ENCODE measurements at places on chromosomes 12 and 14.

- DNase-seq, result peak; percentile 33
Measured at GRCh38 chr14:99947695-99948094, 117.5 kb upstream of the EVL start.

DNA sequence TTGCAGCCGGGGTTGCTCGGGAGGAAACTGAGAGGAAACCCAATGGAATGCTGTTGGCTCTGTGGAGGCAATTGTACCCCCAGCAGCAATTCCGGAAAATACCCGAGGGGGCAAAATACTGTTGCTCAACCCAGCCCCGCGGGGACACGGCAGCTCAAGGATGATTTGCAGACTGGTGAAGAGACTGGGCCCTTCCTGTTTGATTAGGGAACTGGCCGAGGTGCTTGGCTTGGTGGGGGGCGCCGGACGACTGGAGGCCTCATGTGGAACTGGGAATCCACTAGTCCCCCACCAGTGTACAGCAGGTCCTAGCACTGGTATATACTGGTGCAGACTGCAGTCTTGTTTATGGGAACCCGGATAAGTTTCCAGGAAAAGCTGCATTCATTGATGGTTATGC is 10.3 kb upstream of the RNASE12 start:
- DNase-seq, result no peak

DNA sequence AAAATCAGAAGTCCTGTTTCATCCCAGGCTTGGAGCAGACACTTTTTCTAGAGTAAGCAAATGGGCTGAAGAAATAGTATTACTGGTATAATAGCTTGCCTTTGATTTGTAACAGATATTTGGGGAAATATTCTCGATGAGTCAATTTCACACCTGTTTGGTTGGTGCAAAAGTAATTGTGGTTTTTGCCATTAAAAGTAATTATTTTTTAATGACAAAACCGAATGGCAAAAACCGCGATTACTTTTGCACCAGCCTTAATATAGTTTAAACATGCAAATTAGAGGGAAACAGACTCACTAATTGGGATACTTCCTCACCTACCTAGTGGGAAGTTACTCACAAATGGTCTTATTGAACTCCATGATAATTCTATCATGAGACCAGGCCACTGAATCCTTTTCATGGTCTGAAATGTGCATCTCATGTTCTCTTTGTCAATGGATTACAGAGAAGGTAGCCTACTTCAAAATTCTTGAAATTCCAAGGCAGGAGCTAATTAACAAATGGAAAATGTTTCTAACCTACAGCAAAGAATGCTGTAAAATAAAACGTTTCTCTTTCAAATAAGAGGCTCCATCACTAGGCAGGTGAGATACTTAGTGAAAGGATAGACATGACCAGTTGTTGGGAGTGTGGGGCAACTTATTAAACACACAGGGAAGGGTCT is 391.3 kb downstream of the EMP1 start:
- no peak for DNase-seq

GRCh38 chr12:53670971-53671370 is 4.9 kb downstream of the ATP5MC2 start:
- DNase-seq, result no peak

- no peak for DNase-seq
Measured at GRCh38 chr12:107368586-107368985, 275.2 kb upstream of the CRY1 start.

- peak; percentile 54 for DNase-seq
Measured at GRCh38 chr14:99579120-99579836, 24.7 kb downstream of the CCDC85C start.

GRCh38 chr12:4003576-4003975 is 130.4 kb upstream of the PARP11 start:
- DNase-seq, result no peak

- no peak for DNase-seq
Measured at GRCh38 chr14:64828071-64828470, 51.6 kb downstream of the SPTB start.

DNA sequence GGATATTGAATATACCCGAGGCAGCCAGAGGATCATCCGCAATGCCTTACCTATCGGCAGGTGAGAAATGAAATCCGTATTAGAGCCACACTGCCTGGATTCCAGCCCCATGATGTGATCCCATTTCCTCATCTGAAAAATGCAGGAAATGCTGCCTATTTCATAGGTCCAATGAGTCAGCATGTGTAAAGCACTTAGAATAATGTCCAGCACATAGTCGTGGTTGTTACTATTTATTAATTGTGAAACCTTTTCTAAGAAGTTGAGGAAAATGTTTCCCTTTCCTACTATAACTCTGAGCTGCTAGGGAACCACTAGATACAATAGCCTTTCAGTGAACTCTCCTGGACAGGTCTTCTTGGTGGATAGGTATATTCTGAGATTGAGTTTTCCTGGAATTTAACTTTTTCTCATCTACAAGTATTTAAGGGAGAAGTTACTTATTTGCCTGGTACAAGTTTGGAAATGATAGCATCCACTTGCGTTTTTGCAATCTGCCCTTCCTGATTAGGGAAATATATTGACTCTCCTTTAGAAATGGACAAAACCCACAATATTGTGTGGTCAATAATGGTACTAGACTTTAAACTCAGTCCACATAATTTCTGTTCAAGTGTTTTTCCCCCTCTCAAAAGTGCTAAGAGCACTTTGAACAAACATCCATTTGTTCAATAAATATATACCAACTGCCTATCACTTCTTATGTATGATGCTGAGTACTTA is 12.2 kb downstream of the POLR3B start:
- DNase-seq, result no peak

GRCh38 chr12:86713121-86713520 is 456.9 kb upstream of the MGAT4C start:
- no peak for DNase-seq

- no peak for DNase-seq
Measured at GRCh38 chr14:104882325-104882973, 17.4 kb downstream of the CEP170B start.

- peak; percentile 96 for DNase-seq
Measured at GRCh38 chr12:91432089-91432488, 249.5 kb upstream of the DCN start.

DNA sequence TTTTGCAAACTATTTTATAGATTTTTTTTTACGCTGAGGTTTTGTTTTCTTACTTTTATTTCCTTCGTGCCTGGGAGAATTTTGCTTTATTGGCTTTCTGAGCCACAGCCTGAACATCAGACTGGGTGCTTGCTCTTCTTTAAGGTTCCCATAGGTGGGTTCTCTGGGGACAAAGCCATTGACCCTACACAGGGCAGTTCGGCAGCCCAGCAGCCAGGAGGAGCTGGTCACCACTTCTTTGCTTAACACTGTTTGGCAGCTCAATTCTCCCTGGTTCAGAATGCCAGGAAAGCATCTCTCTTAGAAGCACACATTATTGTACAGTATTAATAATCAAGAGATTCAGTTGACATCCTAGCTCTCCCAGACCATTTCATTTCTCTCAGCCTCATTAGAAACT is 140.8 kb upstream of the NEDD1 start:
- no peak for DNase-seq

GRCh38 chr14:60356386-60356785 is 107.4 kb downstream of the PPM1A start:
- no peak for DNase-seq

GRCh38 chr14:59509101-59509500 is 24.8 kb downstream of the JKAMP start:
- DNase-seq, result no peak

- no peak for DNase-seq
Measured at GRCh38 chr12:102873077-102873476, 44.0 kb downstream of the PAH start.

- no peak for DNase-seq
Measured at GRCh38 chr14:61505815-61506809, 184.7 kb downstream of the PRKCH start.

DNA sequence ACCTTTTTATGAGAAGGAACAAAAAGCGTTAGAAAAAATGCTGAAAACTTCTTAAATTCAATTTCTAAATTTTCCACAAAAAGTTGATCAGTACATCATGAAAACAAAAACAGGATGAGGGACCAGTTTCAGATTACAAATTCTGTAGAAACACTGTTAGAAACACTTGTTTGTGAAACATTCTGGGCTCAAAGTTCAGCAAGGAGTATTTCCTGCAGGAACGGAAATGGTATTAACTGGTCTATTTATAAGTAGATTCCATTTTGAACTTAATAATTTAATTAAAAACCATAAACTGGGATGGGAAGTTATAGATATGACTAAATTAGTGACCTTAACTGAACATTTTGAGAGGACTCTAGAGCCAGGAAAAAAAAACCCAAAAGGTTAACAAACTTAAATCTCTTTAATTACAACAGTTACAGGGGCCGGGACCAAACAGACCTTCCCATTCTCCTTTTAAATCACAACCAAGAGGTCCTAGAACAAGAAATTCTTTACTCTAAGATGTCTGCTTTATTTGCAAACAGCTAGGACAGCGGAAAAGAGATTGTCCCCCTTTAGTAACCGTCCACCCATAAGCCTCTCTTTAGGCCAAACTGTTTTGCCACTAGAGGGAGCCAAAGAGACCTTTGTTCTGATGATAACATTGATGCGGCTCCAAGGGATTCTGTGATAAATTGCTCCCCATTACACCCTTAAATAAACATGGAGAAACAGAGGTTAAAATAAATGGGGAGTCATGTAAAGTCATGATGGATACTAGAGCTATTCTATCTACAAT is 69.0 kb upstream of the RERGL start:
- peak; percentile 18 for DNase-seq

- no peak for DNase-seq
Measured at GRCh38 chr12:111308473-111308872, 60.4 kb downstream of the PHETA1 start.

- peak; percentile 86 for DNase-seq
Measured at GRCh38 chr12:87848248-87848868, 180.8 kb downstream of the C12orf50 start.

DNA sequence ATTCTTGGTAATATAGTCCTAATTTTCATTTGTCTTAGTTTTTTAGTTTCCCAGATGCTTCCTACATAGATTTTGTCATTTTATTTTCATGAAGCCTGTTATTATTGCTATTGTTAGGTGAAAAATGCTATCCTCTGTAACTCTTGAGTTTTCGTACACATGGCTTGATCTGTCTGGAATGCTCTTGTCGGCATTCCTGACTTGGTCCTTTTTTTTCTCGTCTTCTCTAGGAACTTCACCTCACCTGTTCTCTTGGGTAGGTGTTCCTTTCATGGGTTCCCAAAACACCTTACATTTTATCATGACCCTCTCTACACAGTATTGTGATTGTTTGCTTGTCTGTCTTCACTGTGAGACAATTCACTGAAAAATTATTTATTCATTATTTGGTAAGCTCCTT is 267.4 kb downstream of the TMTC2 start:
- DNase-seq, result no peak

DNA sequence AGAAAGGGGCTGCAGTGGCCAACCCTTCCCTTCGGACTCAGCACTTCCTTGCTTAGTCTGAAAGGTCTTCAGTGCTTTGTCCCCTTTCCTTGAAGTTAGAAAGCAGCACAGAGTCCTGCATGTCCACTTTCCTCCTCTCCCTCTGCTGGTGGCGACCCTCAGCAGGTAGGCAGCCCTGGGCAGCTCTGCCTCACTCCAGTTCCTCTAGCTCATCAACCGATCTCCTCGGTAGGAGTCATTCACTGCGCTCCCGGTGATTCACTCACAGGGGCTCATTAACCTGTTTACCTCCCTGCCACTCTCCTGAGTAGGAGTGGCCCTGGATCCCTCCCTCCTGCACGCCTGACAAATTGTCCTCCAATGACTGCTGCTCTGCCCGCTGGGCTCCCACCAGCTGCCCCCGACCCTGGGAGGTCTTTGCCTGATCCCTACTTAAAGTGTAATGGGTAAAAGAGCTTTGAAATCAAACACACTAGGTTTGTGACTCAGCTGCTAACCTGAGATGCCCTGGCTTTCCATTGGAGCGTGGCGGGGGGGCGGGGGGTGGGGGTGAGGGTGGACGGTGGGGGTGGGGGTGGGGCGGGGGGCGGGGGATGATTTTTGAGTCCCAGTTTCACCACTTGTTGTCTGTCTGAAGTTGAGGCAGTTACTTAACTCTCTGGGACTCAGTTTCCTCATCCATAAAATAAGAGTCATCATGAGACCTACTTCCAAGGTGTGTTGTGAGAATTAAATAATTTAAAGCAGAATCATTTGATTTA is 4.2 kb downstream of the SCNN1A start:
- DNase-seq, result no peak

GRCh38 chr14:74325446-74325845 is 22.7 kb upstream of the ABCD4 start:
- no peak for DNase-seq

DNA sequence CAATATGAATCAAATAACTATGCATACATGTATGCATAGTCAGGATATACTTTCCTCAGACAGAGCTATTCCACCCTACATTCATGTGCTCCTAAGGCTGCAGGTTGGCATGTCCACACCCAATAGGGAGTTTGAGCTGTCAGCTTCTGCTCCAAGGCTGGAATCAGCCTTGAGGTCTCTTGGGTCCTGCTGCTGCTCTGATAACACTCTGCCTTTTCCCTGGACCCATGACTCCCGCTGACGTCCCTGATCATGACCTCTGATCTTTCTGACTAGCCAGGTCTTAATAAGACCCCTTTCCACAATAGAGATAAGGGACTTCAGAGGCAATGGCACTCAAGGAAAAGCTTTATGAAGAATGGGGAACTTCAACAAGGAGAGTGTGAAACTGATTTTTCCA is 5.7 kb downstream of the PITPNM2 start:
- no peak for DNase-seq

DNA sequence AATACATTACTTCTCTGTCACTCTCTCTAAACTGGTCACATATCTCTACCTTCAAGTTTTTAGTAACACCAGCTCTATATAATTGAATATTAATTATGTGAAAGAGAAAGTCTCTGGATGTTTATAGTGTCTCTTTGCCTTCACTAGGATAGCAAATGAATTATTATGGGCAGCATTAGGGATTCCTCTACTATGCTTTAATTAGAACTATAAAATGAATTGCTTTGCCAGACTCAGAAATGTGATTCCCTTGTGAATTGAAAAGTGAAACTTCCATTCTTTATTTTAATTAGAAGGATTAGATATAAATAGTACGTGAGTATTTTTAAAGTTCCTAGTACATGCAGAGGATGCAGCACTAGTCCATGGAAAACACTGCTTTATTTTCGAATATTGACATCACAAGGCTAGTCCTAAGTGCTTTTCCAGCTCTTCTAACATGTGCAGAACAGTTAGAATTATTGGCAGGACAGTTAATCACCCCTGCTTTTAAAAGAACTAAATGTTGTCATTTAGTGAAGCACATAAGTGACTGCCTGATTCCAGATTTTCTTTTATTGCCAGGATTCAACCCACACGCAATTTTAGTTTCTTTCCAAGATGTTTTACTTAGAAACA is 23.0 kb upstream of the REP15 start:
- no peak for DNase-seq

DNA sequence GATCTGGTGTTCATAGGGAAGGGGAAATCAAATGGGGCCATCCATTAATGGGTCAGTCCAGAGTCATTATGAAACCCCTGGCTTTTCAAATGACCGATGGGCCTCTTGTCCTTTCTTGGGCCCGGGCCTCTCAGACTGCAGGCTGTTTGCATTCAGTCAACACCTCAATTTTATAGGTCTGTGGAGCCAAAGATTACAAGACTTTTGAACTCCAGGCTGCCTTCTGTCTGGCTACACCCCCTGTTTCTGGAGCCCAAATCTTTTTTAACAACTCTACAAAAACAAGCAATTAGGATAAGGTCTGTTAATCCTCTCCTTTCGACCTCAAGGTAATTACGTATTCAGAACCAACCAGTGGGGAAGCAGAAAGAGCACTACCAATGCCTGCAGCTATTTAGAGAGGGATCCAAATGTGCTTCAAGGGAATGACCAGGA is 35.6 kb downstream of the DUSP6 start:
- peak; percentile 42 for DNase-seq

- DNase-seq, result no peak
Measured at GRCh38 chr14:67690011-67690410, 5.6 kb downstream of the RDH11 start.

- DNase-seq, result no peak
Measured at GRCh38 chr14:89793367-89793716, 161.2 kb downstream of the EFCAB11 start.

Measured in lung (tissue), 17 donors.